ENCODE measurements at places on chromosomes 7 and 10.

DNA sequence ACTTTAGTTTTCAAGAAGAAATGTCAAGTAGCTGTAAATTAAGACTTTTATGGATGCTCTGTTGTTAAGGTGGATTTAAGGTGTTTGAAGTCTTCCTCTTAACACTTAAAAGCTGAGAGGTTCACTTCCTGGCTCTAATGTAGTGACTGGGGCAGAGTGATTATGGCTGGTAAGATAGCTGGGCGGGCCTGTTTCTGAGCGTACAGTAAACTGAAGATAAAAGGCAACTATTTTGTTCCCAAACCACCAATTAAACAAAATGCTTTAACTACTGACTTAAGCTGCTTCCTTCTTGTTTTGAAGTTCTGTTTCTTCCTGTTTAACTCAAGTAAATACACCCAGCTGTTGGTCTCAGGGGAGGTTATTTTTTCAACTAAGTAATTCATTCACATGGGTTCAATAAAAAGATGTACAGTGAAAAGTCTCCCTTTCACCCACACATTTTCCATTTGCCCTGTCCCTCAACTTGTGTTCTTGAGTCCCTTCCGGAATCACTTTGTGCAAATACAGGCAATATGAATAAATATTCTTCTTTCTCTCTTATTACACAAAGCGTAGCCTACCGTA, 19.3 kb downstream of the VWA2 start:
- DNase-seq, result no peak

GRCh38 chr10:103709341-103709920, 145.9 kb downstream of the SH3PXD2A start:
- no peak for DNase-seq

- no peak for DNase-seq
These were observed 54.6 kb downstream of the STK32C start for GRCh38 chr10:132253092-132253687.

GRCh38 chr7:37815671-37816371, 32.6 kb upstream of the NME8 start:
- DNase-seq, result no peak
